ENCODE measurements at places on chromosomes 16 and 17.

- DNase-seq, result no peak
Measured at GRCh38 chr17:71726341-71726740, 394.5 kb upstream of the SOX9 start.

- no peak for DNase-seq
Measured at GRCh38 chr16:17632667-17633066, 161.9 kb upstream of the XYLT1 start.

DNA sequence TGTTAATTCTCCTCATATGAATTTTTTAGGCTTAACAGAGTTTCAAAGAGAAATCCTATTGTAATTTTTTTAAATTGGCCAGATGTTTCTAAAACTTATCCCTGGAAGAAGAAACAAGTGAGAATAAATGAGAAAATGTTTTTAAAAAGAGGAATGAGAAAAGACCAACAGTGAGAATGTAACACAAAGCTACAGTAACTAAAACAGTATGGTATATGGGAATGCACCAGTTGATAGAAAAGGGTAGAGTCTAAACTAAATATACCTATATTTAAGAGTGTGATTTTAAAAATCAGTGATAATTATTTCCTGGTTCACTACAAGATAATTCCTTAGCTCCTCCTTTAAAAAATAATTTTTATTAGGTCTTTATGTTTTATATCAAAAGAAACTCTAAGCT lies 127.9 kb downstream of the CCDC182 start:
- no peak for DNase-seq

DNA sequence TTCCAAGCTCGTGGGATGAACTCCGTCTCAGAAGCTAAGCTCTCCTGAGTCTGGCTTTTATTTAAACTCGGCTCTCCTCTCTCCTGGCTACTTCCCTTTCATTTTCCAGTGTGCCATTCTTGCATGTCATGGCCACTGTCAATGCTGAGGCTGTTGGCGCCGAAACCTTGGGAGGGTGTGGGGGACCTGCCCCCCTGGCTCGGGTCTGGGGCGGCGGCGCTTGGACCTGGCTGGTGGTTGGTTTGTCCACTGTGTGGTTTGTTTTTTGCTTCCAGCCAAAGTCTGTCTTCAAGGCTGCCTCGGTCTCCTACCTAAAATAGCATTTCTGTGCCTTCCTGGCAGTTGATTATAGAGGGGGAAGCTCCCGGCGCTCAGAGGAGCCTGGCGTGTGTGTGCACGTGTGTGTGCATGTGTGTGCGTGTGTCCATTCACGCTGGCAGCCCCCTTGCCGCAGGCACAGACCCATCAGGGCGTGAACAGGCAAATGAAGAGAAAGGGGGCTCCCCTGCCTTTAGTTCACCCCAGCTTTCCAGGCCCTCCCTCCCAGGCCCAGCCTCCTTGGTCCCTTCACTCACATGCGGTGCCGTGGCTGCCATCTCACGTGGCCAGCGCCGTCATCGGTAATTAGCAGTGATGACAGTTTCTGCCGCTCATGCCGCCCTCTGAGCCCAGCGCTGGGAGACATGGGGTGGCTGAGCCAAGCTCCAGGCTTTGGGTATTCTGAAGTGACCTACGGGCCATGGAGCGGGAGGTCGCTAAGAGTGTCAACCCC lies 179.9 kb downstream of the SEC14L1 start:
- no peak for DNase-seq

DNA sequence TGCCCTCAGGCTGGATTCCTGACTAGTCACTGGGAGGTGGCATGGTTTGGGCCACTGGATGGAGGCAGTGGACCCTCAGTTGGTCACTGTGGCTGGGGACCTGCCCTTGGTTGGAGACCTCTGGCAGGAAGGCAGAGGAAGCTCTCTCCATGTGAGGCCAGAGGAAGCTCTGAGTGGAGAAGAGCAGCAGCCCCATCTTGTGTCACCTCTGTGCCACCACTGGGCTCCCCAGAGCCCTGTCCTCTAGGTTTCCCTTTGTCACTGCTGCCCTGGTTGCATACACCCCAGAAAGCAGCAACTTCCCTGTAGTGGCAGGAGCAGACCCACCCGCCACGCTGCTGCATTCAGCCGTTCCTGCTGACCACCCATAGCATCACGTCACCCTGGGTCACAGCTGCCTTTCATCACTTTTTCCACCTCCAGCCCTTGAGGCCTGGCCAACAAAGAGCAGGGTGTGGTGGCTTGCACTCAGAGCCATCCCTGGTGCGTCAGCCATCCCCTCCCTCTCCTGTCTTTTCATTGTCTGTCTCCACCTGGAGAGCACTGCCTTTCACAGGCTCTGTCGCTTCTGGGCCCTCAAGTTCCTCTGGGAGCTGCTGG lies 11.9 kb downstream of the CTRL start:
- DNase-seq, result no peak

GRCh38 chr16:10569621-10570020 lies 10.8 kb downstream of the EMP2 start:
- peak; percentile 81 for DNase-seq

GRCh38 chr17:55383771-55384642 lies 37.6 kb downstream of the MMD start:
- peak; percentile 7 for DNase-seq

- no peak for DNase-seq
Measured at GRCh38 chr16:86436466-86437185, 73.7 kb upstream of the FOXF1 start.

- DNase-seq, result no peak
Measured at GRCh38 chr17:83125515-83126274, 46.3 kb downstream of the METRNL start.

DNA sequence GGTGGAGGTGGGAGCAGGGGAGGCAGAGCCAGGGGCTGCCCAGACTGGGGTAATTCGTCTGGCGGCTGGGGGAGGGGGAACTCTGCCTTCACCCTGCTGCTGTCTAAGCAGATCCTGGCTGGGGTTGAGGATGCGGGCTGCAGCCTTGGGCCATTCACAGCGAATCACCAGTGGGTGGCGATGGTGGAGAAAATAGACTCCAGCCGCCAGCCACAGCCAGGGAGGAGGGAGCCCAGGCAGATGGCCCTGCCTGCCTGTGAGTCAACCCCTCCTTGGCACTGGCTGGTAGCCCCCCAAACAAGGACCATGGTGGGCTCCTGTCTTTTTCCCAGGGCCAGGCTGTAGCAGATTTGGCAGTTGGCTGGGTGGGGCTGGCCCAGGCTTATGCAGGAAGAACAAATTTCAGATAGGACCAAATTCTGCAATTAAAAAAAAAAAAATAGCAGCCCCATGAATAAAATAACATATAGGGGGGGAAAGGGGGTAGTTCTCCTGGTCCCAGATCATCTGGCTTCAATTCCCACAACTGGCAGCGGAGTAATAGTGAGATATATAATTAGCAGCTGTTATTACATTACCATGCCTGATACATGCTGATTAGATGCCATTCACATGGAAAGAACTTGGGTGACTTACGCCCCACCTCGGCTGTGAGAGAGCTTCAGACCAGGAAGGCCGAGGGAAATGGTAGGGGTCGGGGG lies 41.5 kb upstream of the CDH5 start:
- no peak for DNase-seq

- no peak for DNase-seq
Measured at GRCh38 chr17:57255182-57255775, 1.0 kb upstream of the MSI2 start.

DNA sequence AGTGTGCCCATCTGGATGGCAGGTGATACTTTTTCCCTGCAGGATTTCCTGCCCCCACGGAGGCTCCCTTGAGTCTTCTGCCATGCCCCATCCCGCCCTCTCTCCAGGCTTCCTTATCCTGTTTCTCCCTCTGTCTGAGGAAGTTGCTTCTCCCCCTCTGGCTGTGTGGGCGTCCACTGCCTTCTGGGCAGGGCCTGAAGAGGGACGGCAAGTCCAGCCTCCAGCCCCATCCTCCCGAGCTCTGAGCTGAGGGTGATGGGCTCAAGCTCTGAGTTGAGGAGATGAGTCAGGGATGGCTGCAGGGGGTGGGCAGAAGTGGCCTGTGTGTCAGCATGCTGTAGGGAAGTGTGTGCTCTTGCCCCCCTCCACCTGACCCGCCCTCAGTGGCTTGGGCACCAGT lies 14.2 kb upstream of the RAP1GAP2 start:
- no peak for DNase-seq

GRCh38 chr17:82301916-82302567 lies 15.4 kb downstream of the CD7 start:
- DNase-seq, result no peak

GRCh38 chr17:46152423-46152822 lies 40.8 kb downstream of the KANSL1 start:
- no peak for DNase-seq

DNA sequence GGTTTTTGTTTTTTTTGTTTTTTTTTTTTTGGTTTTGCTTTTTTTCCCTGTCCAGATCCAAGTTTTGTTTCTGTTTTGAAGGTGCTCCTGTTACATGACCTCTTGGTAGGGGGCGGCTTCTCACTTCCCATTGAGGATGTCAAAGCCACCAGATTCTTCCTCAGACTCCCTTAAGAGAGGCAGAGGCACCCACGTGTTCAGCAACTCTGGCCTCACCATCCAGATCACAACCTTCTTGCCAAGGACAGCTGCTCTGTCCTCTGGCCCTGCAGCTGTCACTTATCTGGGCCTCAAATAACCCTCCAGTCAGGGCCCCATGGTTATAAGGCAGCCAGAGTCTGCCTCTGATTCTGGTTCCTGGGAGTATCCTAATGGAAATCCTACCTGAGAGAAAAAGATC lies 208.5 kb downstream of the STX8 start:
- no peak for DNase-seq

DNA sequence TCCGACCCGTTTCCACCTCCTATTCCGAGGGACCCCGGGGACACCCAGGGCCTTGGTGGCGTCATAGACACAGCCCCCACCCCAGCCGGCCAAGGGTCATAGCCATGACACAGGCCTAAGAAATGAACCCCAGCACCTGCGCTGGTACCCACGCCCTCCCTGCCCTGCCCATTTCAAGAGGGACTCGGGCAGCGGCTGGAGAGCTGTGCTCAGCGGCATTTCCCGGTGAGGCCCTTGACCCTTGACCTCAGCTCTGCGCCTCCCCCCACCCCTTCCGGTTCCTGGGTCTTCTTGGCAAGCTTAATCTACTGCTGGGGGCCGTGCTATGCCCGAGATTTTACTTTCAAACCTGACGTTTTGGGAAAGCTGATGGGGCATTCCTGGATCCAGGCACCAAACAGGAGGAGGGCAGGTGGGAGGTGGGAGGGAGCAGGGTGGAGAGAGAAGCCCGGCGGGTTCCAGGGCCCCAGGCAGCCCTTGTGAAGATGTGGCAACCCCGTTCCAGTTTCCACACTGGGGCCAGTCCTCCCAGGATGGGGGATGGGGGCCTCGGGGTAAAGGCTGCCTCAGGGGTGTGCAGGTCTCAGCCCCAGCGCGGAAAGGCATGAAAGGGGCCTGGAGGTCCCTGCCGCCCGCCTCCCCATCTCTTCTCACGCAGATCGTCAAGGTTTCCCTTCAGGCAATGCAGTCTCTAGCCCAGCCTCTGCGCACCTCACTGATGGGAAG lies at the start of gene SLC22A31:
Gene SLC22A31 (minus strand): TSS at position 414 of the 726 bp plus-strand sequence. CDS start 36 bp downstream, at position 378.
- no peak for DNase-seq

DNA sequence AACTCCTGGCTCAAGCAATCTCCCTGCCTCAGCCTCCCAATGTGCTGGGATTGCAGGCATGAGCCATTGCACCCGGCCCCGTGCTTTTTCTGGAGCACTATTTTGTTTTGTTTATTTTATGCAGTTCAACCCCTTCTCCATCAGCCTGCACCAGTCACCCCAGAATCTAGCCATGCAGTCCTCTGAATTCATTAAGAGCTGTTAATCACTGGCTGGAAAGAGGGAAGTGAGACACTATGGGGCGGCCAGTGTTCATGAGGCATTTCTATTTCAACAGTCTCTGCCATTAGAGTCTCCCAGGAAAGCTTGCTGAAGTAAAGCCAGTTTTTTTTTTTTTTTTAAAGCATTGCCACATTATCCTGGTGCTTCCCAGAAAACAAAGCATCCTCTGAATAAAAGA lies 1.7 kb downstream of the VWA3A start:
- no peak for DNase-seq

- DNase-seq, result no peak
Measured at GRCh38 chr16:72878301-72879269, 169.3 kb downstream of the ZFHX3 start.

- DNase-seq, result no peak
Measured at GRCh38 chr17:57524839-57525568, 220.1 kb downstream of the CCDC182 start.

GRCh38 chr17:4508207-4508606 lies 9.5 kb downstream of the SPNS2 start:
- DNase-seq, result no peak

DNA sequence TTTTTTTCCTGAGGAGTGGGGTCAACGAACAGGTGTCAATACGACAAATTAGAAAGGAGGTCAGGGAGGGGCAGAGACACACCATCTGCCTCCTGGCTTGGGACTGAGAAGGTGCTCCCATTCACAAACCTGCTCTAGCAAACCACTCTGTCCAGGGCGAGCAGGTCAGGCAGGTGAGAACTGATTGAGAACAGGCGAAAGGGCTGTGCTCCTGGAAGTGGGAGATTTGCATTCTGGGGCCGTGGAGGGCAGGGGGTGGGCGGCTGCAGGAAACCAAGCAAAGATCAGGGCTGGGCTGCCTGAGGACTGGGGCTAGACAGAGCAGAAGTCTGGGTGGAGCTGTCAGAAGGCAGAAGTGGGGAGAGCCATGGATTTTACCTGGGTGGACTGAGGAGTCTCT lies 98.9 kb upstream of the NLRP1 start:
- DNase-seq, result no peak

DNA sequence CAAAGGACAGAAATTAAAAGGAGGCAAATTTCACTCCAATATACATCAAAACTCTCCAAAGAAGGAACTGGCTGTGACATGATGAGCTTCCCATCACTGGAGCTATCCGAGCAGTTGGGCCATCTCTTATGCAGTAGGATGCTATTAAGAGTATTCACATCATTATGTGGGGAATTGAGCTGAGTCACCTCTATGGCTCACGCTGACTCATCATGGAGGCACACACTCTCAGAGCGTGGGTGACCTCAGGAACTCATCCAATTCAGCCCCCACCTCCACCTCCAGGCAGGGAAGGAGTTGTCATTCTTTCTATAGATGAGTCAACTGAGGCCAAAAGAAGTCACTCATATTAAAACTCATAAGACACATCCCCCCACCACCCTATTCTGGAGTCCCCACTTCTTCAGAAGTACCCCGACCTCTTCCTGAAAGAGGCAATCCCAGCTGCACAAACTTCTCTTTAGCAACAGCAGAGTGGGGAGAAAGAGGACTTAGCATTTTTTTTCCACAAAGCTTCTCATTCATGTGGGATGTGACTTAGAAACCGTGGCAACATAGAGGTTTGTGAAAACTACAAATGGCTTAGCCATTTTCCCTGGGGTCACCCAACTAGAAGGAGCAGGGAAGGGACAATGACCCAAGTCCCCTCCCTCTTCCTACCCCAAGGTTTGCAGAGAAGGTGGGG lies 32.5 kb downstream of the ABCC12 start:
- peak; percentile 82 for DNase-seq

Data from retinal pigment epithelial cell (primary cell).